Activated CD4-positive, CD25-positive, alpha-beta regulatory T cell (primary cell): ENCODE measurements at places on chromosomes 1 and 21.

DNA sequence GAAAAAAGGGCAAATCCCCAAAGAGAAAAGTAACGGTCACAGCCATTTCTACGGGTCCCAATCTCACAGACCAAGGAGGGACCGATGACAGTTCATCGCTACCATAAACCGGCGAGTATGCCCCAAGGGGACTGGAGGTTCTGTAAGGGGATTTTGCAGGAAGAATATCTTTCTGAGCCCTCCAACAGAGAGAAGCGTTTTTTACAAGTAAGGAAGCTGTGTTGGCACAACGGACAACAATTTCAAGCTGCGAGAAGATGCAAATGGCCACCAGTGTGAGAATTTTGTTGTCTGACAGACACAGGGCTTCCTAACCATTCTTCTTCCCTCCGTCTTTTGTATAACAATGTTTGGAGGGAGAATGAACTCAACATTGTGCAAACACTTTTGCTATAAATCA lies 1043.1 kb downstream of the ADGRL2 start:
- no peak for DNase-seq

DNA sequence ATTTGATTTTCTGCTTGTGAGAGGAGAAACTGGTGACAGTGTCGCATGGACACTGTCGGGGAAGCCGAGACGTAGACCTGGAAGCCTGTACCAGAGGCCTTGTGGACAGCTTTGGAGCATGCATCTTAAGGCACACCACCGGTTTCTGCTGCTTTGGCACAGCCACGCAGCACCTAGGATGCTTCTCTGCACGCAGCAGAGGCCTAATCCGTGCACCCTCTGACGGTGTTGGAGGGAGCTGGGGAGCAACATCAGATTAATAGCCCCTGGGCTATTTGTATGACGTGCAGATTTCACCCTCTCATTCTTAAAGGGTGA lies 30.3 kb downstream of the TEX35 start:
- DNase-seq, result no peak

DNA sequence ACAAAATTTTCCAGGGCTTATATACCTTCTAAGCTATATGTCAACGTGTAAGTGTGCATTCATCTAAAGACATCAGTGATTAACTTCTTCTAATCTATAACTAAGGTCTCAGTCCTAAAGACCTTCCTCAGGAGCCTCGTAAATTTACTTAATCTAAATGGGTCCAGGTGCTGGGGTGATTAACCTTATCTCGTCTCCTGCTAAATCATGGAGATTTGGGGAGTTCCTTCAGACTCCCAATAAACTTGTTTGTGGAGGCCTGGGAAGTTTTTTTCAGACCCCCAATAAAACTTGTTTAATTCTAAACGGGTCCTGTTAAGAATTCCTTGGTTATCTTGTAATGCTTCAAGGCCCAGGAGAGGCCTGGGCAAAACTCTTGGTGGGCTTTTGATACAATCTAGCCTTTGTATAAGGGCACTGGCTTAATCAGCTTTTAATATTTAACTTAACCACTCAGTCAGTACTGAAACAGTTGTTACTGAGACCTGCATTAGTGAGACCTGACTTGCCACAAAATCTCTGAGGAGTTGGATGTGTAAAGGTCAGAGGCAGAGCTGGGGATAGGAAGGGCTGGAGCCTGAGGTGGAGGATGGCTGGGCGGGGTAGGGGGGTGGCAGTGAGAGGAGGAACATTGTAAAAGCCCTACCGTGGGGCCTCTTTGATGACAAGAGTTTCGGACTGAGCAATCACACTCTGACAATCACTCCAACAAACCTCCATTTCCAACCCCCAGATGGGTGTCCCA lies 6.2 kb upstream of the HMGCS2 start:
- no peak for DNase-seq

- DNase-seq, result no peak
These were observed 12.5 kb upstream of the PEF1 start for GRCh38 chr1:31657020-31657804.

- DNase-seq, result no peak
These were observed 111.1 kb upstream of the ETV3 start for GRCh38 chr1:157249326-157249725.

DNA sequence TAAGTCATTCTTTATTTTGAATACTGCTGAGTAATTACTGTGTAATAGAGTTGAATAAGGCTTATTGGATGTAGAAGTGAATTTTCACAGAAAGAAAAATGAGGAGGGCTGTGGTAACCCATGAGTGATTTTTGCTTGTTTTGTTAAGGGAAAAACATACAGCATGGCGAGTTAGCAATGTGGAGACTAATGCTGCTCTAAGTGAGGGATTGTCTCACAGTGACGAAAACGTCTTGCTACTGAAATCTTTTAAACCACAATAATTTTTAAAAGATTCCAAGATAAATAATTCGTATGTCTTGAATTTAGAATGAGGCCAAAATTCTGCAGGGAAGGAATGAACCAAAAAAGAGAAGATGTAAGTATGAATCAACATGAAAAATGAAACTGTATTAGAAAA lies 16.2 kb upstream of the PLA2G4A start:
- DNase-seq, result no peak

DNA sequence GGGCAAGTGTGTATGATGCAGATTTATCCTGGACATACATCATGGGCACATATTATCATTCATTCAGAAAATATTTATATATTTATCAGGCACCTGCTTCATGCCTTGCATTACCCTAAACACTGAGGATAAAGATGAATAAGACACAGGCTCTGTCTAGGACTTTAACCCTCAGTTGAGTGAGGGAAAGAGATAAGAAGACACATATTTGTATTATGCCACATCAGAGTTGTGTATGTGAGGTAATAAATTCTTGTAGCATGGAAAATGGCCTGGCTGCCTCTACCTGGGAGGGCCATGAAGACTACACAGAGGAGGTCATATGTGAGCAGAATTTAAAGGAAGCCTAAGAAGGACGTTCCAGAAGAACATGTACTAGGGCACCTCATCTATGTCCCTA lies 275.8 kb upstream of the ST6GALNAC5 start:
- DNase-seq, result no peak

DNA sequence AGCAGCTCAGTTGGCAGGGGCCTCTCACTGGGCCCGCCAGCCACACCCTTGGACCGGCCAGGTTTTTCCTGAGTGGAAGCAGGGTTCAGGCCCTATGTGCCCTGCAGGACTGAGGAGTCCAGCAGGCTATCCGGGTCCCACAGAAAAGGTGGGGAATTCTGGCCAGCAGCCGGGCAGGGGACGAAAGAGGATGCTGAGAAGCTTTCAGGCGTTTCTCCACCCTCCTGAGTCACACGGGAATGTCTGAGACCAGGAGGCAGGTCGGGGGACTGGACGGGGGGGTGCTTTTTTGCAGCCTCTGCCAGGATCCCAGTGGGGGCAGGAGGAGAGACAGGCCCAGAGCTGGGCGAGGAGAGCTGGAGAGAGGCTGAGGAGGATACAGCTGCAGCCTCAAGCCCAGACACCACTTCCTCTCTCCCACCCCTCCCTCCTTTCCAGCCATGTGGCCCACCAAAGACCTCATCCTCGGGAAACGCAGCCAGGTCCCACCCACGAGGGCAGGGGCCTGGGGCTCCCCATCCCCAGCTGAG lies 105.4 kb downstream of the SPSB1 start:
- DNase-seq, result no peak

DNA sequence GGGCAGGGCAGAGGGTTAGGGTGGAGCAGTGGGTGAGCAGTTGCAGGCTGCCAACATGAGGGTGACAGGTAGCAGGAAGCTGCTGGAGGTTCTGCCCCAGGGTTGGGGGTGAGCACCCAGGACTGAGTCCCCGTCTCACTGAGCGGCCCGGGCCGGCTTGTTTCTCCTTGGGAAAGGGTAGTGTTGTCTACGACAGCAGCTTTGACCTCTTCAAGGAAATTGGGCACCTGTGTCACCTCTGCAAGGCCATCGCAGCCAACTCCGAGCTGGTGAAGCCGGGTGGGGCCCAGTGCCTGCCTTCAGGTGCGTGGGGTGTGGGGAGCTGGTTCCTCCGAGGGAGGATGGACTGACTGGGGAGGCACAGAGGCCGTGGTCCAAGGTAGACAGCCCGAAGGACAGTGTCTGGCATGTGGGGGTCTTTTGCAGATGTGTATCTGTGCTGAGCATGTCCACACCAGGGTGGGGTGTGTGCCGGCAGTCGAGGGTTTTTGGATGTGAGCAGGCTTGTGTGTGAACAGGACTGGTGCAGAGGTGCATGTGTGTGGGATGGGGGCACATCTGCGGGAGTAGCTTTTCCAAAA lies 51.9 kb downstream of the DISP3 start:
- DNase-seq, result no peak

DNA sequence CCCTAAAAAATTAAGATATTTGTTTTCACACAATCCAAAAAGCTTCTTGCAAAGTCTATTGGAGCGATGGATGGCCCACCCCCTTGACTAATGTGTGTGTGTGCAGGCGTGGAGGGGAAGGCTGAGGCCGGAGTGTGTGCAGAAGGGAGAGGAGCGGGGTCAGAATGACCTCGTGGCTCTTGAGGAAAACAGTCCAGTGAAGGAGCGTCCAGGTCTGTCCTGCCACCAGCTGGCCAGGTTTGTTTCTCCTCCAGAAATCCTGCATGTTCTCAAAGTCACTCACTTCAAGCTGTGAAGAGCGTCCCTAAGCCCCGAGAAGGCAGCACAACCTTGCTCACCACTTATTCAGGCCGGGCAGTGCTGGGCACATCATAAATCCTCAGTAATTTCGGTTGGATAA lies 69.5 kb upstream of the SSX2IP start:
- DNase-seq, result no peak

- no peak for DNase-seq
These were observed 47.6 kb downstream of the PKN2 start for GRCh38 chr1:88731475-88732269.

GRCh38 chr1:61432616-61433388 lies 292.1 kb downstream of the TM2D1 start:
- DNase-seq, result no peak

GRCh38 chr21:41584603-41585176 lies 76.7 kb upstream of the TMPRSS2 start:
- DNase-seq, result no peak

GRCh38 chr1:184330875-184331274 lies 56.0 kb upstream of the C1orf21 start:
- no peak for DNase-seq

GRCh38 chr1:152036267-152037216 lies at the start of gene S100A11:
Gene S100A11, minus strand, starts transcription at chr1:152037004. Its CDS starts 89 bp downstream, at chr1:152036915.
- DNase-seq, result peak; percentile 42

- no peak for DNase-seq
These were observed 70.3 kb upstream of the CAMK1G start for GRCh38 chr1:209513226-209513625.

DNA sequence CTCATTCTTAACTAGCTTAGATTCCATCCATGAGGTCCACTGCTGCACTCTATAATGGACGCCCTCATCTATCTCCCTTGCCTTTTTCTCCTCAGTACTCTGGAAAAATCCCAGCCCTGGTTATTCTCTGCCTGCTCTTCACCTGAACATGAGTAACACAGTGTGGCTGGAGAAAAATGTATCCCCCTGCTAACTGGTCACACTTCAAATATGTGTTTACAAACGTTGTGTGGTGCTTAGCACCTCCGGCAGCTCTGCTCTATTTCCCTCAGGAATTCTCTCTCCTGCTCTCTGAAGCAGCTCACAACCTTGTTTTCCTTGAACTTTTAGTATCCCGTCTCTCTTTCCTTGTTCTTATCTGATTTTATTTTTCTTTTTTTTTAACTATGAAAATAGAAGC lies 4.1 kb downstream of the SCCPDH start:
- DNase-seq, result no peak

DNA sequence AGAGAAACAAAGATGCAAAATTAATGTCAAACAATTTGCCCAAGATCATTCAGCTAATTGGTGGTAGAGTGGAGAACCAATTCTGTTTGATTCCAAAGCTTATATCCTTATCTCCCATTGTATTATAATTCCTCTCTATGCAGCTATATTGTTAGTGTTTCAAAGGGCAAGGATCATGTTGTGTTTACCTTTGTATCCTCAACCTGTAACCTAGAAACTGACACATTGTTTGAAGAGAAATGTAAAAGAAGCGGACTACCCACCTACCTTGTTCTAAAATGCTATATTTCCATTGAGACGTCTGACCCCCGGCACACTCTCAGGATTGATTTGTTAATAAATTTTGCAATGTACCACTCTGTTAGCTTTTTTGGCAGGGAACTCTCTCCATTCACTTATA lies 9.3 kb downstream of the RAVER2 start:
- no peak for DNase-seq

GRCh38 chr21:42666925-42667324 lies 13.5 kb downstream of the PDE9A start:
- no peak for DNase-seq

DNA sequence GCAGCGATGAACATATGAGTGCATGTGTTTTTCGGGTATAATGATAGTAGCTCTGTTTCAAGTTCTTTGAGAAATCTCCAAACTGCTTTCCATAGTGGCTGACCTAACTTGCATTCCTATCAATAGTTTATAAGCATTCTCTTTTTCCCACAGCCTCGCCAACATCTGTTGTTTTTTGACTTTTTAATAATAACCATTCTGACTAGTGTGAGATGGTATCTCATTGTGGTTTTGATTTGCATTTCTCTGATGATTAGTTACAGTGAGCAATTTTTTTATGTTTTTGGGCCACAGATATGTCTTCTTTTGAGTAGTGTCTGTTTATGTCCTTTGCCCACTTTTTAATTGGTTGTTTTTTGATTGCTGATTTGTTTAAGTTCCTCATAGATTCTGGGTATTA lies 10.6 kb upstream of the RUNX1 start:
- DNase-seq, result no peak

GRCh38 chr1:176998183-176998795 lies 166.2 kb downstream of the ASTN1 start:
- DNase-seq, result no peak

DNA sequence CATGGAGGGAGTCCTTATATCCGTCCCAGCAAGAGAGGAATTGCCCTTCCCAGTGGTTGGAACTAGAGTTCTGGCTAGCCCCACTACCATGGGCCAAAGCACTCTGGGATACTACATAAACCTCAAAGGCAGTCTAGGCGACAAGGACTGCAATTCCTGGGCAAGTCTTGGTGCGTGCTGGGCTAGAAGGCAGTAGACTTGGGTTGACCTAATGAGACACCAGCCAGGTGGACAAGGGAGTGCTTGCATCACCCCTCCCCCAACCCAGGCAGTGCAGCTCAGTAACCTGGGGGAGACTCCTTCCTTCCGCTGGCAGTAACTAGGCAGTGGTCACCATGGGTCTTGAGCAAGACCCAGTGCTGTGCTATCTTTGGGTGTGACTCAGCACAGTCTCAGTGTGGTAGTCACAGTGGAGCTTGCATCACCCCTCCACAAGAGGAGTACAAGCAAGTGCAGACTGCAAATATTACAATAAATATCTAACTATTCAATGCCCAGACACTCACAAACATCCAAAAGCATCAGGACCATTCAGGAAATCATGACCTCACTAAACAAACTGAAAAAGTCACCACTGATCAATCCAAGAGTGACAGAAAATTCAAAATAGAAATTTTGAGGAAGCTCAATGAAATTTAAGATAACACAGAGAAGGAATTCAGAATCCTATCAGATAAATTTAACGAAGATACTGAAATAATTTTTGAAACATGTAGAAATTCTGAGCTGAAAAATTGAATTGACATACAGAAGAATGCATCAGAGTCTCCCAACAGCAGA lies 84.7 kb upstream of the LYPLAL1 start:
- DNase-seq, result no peak
